ENCODE measurements at places on chromosomes 4 and X.
A peak's percentile ranks its signal among the peaks of the same experiment; 100 is the strongest.

- DNase-seq, result peak; percentile 53
Measured at GRCh38 chr4:134888156-134888555, 686.6 kb upstream of the PABPC4L start.

GRCh38 chr4:115687052-115687755, 573.8 kb upstream of the NDST4 start:
- no peak for DNase-seq

DNA sequence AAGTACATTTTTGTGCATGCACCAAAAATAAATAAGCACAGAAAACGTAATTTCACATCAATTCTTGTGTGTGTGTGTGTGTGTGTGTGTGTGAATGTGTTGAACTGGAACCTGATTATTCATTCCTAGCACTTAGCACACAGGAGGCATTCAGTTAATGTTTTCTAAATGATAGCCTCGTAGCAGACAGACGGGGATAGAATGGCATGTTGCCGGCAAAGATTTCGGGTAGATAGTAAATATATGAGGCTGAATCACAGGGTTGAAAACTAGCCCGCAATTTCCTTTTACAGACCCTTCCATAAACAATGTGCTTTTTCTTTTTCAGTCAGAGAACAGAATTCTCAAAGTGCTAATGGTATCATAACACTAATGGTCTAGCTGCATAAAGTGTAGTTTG, 13.5 kb downstream of the MAOB start:
- DNase-seq, result no peak

GRCh38 chr4:6951880-6952381, 42.3 kb downstream of the TBC1D14 start:
- DNase-seq, result no peak

DNA sequence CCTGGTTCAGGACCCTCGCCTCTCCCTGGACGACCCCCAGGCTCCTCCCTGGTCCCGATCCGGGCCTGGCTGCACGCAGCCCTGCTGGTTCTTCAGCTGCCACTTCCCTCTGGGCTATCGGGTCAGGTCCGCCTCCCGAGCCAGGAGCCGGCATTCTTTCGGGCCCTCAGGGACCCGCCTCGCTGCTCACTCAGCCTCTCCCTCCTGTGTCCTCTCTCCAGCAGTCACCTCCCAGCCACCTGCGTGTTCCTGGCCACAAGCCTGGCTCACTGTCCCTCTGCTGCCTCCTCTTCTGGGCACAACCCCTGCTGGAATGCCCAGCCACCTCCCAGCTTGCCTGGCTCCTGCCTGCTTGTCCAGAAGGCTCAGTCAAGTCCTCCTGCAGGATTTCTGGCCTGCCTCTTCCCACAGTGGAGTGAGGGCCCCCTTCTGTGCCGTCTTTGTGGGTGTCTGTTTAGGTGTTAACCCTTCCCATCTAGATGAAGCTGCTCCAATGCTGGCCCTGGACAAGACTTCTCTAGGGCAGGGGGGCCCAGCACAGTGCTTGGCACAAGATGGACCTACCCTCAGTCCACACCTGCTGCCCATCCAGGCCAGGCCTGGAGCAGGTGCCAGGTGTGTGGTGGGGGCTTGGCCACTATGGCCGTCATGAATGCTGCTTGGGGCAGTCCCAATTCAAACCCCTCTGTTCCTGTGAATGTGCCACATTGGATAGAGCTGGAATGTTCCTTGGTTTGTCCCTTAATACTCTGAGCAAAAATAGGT, 2.2 kb downstream of the WFS1 start:
- DNase-seq, result no peak

DNA sequence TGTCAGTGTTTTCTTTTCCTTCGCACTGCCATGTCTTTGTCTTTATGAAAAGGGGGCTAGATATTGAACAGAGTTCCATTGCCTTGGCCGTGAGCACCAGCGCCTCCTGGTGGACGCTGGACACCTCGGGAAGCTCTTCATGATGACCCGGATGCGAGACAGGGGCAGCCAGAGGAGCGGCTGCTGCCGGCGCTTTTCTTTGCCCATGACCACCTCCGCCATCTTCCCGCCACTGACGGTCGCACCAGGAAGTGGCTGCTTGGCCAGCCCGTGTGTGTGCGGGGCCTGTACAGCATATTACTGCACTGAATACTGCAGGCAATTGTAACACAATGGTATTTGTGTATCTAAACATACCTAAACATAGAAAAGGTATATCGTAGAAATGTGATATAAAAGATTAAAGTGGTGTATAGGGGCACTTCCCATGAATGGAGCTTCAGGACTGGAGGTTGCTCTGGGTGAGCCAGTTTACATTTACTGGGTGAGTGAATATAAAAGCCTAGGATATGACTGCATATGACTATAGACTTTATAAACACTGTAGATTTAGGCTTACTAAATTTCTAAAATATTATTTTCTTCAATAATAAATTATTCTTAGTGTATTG, 15.8 kb upstream of the GRIA2 start:
- DNase-seq, result no peak

GRCh38 chr4:146975527-146975926, 29.9 kb upstream of the TTC29 start:
- DNase-seq, result no peak

DNA sequence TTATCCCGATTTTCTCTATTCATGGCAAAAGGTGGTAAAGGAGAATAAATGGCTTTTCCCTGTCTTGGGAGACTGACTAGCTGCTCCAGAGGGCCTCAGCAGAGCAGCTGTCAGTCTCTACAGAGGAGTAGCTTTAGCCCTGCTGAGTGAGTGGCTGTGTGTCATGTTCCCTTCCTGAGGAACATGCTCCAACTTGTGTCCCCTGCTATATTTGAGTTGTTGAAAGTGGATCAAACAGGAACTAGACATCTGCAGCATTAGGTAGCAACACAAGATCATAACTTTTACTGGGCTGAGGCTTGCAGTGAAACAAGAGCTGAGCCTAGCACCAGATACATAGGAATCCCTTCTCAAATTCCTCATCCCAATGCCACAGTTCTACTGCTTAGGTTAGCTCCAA, 26.7 kb upstream of the PLAC1 start:
- DNase-seq, result no peak

- DNase-seq, result no peak
Measured at GRCh38 chrX:134377537-134377936, 82.4 kb upstream of the HPRT1 start.

DNA sequence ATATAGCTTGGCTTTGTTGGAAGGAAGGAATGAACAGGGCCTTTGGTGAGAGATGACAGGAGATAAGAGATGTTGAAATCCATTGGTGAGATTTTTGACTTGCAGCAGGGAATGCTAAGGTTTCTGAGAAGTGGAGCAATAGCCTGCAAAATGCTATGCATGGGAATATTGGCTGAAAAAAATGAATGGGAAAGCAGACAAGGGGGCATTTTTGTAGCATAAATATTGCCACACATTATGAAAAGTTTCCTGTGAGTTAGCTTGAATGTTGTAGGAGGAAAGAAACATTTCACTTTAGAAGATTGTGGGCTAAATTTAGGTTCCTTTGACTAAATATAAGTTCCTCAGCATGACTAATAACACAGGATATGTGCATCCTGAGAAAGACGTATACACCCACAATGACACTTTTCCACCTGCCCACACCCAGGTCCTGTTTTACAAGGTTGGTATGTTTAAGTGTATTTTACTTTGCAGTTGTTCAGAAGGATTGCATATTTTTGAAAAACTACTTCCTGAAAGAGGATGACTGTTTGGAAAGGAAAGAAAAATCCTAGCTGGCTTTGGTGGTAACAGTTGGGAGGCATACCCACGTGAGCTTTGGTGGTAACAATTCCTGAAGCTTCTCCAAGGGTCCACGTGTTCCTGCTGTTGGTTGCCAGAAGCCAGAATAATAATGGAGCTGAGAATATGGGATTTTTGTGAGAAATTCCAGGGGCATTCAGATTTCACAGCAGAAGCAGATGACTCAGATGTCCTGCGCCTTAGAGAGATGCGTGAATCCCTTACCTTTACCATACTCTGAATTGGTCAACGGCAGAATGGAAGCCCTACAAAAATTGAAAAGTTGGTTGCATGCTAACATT, 28.5 kb downstream of the PHEX start:
- no peak for DNase-seq

DNA sequence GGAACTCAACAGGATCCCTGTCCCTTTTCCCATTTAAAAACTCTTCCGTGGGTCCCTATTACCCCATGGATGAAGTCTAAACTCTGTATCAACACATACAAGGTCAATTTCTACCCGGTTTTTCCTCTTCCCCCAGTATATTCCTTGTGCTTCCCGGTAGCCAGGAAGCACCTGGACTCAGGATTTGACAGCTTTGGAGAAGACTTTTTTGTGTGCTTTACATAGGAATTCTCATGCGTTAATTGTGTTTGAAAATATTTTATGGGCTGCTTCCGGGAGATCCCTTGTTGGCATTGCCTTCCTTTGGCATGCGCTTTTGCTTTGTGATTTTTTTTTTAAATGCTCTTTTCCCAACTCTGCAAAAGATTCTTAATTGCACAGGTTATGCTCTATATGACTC, 7.2 kb downstream of the SMS start:
- DNase-seq, result no peak

GRCh38 chr4:2791518-2792395, 1.1 kb upstream of the SH3BP2 start:
- no peak for DNase-seq

GRCh38 chr4:94711635-94712034, 46.1 kb upstream of the BMPR1B start:
- DNase-seq, result no peak

DNA sequence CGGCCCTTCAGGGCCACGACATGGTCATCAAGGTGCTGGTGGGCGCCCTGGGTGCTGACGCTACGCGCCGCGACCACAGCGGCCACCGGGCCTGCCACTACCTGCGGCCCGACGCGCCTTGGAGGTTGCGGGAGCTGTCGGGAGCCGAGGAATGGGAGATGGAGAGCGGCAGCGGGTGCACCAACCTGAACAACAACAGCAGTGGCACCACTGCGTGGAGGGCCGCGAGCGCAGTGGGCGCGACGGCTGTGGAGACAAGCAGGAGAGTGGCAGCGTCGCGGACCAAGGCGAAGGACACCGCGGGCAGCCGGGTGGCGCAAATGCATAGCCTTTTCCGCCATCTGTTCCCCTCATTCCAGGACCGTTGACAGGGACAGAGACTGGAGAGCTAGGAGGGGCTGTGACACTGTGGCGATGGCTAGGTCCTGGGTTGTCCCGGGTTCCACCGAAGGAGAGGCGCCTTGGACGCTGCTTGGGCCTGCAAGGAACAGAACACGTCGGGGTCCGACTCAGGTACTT, 919 bp downstream of the SOWAHD start:
- no peak for DNase-seq

- DNase-seq, result no peak
Measured at GRCh38 chr4:138977524-138977923, 38.1 kb upstream of the NOCT start.

DNA sequence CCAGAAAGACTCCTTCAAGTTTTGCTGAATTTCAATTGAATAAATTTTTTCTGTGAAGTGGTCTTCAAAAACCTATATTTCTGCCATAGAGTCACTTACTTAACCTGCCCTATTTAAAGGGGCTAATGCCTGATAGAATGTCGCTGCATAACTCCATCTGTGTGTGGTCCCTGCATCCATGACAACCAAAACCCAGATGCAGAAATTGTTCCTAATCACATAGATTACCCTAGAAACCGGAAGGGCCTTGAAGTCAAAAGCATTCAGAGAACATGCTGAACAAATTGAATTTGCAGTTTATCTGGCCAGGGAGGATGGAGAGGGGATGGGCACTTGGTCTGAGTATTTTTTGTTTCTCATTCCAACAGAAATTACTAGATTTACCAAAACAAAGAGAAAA, 1.5 kb upstream of the PARM1 start:
- DNase-seq, result no peak

DNA sequence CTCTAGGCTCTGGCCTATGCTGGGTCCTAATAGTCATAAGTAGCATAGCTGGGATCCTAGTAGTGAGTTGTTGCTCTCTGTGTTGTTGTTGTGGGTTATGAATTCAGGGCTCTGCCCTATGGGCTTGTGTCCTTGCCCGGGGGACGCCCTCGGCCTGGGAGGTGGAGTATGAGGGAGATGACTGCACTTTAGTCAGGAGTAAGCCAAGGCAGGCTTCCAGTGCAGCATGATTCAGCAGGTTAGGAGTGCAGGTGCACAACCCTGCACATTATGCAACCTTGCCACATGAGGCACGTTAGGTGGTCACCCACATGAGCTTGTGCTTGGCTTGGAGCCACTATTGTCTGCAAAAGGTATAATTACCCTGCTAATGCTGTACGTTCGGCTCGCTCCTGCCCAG, 58.4 kb upstream of the CCDC149 start:
- DNase-seq, result peak; percentile 59

- no peak for DNase-seq
Measured at GRCh38 chr4:151917145-151917734, 156.4 kb upstream of the GATB start.

DNA sequence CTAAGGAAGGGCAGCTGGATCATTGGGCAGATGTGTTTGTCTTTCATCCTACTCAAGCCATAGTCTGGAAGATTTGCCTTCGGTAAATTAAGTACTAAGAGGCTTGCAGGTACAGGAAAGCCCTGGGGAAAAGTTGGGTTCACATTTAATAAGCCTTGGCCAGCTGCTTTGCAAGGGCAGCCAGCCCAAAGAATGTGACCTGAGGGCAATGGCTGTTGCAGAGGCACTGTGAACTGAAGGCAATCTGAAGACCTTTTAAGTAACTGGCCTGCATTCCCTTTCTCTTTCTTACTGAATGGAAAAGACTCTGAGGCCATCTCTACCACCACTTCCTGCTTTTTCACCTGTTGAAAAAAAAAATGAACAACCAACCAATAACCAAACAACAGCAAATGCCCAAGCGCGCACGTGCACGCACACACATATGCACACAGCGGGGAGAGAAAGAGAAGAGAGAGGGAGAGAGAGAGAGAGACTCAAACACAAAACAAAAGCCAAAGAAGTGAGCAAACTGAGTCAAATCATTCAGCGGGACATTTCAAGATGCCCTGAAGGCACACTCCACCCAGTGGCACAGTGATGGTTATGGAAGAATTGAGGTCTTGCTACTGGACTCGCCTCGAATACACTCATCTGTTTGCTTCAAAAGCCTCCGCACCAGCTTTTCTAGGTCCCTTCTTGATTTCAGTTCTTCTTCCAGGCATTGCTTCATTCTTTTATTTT, 19.6 kb downstream of the CD40LG start:
- no peak for DNase-seq

DNA sequence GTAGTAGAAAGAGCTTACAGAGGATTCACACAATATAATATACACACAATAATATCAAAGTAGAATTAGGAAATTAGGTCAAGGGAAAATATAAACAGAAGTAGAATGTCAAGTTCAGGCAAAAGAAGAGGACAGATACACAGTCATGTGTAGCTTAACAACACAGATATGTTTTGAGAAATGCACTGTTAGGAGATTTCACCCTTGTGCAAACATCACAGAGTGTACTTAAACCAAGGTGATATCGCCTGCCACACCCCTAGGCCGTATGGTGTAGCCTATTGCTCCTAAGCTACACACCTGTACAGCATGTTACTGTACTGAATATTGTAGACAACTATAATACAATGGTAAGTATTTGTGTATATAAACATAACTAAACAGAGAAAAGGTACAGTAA, 110.0 kb upstream of the EDNRA start:
- DNase-seq, result no peak

- DNase-seq, result no peak
Measured at GRCh38 chr4:140286456-140286855, 87.0 kb upstream of the SCOC start.
